MV-4-11 (cell line): ENCODE measurements at places on chromosomes 6 and 20.

DNA sequence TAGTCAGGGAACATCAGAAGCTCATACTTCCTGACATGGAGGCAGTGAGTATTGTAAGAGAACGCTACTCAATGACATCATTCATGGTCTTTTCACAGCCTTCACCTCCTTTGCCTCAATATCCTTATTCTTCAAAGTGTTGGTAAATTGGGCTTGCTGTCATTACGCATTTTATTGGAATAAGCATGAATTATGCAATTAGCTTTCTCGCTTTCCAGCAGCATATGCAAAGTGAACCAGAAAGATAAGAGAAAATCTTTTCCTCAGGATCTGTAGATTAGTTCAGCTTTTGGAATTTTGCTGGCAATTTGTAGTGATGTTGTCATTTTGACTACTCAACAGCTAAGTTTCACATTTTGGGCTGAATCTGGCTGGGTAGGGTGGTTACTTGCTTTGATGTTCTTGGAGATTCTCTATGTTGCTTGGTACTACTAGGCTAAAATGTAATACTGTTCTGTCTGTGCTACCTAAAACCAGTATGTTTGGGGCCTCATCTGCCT is 1012.1 kb downstream of the KIF16B start:
- no peak for DNase-seq

- no peak for DNase-seq
Observed at GRCh38 chr6:143775336-143775735, 67.8 kb upstream of the LTV1 start.

DNA sequence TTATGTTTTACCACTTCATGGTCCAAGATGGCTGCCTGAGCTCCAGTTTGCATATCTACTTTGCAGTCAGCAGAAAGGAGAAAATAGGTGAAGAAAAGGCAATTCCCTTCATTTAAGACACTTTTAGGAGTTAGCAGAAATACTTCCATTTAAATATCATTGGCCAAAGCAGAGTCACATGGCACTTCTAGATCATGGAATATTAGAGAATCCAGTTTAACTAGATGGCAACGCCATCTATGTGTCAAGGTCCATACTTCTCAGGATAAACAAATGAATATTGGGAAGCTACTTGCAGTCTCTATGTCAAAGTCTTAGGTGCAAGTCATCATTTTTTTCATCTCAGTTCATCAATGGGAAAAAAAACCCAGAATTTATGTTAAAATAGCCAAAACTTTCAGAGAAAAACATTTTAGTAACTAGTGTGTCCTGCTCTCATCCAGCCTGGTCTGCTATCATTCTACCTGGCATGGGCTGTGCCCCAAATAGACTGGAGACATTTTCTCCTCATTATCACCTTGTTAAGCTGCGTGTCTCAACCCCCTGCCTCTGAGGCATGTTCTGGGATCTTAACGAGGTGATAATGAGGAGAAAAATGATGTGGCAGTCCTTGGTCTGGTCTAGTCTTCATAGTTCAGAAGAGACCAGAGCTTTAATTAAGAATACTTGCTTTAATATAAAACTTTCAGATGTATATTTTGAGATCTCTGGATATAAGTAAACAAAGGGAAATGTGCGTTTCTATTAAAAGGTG is 227.3 kb downstream of the TBX18 start:
- DNase-seq: no peak

- DNase-seq: no peak
Observed at GRCh38 chr6:109671733-109672132, 19.3 kb downstream of the AK9 start.

DNA sequence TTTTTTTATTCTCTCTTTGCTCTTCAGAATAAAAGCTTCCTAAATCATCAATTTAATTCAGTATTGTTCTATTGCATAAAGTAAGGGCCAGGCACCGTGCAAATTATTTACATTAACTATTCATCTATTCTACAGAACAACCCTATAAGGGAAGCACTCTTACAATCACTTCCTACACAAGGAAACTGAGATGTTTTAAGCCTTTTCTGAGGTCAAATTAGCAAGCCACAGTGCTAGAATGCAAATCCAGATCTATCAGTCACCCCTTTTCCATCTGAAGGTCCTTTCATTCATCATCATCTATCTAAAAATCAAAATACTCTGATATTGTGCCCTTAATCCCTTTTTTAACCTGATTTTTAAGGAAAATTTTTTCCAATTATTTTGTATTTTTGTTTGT is 31.2 kb downstream of the FRK start:
- no peak for DNase-seq

DNA sequence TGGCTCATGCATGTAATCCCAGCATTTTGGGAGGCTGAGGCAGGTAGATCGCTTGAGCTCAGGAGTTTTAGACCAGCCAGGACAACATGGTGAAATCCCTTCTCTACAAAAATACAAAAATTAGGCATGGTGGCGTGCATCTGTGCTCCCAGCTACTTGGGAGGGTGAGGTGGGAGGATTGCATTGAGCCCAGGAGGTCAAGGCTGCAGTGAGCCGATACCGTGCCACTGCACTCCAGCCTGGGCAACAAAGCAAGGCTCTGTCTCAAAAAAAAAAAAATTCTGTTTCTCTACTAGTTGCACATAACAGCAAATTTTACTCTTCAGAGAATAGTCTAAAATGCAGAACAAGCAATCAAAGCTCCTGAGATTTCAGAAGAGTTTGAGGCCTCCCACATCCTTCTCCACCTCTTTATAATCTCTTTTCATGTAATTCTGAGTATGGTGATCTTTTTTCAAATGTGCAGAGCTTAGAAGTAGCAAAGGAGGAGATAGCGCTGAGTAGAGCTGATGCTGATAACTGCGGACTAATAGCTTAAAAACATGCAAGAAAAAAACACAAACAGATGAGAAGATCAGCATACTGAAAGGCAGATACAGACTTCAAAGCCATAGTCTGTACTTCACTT is 23.3 kb downstream of the LRRN4 start:
- DNase-seq: no peak

DNA sequence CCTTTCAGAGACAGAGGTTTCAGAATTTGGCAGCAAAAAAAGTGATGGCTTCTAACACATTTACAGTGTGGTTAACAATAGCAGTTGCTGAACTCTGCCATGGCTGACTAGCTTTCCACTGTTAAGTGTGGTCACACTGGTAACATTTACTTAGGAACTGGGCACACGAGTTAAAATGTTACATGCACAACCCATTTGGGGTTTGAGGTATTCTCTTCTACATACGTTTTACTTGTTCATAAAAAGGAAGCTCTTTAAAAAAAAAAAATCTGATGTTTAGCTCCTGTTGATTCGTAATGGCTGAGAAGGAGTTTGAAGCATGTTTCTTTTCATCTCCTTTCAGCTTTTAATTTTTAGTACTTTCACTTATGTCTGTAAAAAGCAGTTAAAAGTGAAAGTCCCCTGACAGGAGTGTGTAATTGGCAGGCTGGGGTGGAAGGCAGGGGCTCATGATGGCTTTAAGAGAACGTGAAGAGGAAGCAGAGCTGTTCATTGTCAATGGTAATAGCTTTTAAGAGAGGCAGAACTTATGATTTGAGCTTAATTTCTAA is 245.9 kb downstream of the FARS2 start:
- DNase-seq: no peak

- no peak for DNase-seq
Observed at GRCh38 chr20:15045246-15045645, 707.8 kb upstream of the FLRT3 start.

- DNase-seq: no peak
Observed at GRCh38 chr6:79604583-79605037, 26.5 kb upstream of the SH3BGRL2 start.

GRCh38 chr20:58019850-58020625 is 208.4 kb downstream of the ANKRD60 start:
- no peak for DNase-seq

GRCh38 chr6:166588691-166589336 is 2.3 kb upstream of the RAMACL start:
- DNase-seq: peak; percentile 91

- DNase-seq: no peak
Observed at GRCh38 chr6:111031151-111031550, 49.3 kb downstream of the RPF2 start.

DNA sequence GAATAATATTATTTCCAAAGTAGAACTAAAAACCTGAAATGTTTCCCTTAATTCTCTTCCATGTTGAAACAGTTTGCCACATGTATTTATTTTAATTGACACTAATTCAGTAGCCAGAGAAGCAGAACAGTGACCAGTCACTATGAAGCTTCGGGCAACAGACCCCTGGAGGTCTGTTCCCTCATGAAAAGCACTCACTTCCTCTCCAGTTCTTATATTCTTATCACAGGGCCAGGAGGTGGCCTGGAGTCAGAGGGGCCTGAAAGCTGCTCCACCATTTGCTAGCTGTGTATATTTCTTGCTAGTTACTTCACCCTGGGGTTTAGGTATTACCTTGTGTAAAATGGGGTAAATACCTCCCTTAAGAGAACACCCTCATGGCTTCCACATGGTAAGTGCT is 49.1 kb downstream of the MAP7 start:
- DNase-seq: peak; percentile 40

DNA sequence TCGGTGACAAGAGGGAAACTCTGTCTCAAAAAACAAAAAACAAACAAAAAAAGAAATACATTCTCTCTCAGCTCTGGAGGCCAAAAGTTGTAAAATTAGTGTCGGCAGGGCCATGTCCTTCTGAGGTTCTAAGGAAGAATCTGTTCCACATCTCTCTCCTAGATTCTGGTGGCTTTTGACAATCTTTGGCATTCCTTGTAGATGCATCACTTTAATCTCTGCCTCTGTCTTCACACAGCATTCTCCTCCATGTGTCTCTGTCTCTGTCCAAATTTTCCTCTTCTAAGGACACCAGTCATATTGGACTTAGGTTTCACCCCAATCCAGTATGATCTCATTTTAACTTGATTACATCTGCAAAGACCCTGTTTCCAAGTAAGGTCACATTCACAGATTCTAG is 9.1 kb downstream of the PPP2R5D start:
- DNase-seq: no peak

DNA sequence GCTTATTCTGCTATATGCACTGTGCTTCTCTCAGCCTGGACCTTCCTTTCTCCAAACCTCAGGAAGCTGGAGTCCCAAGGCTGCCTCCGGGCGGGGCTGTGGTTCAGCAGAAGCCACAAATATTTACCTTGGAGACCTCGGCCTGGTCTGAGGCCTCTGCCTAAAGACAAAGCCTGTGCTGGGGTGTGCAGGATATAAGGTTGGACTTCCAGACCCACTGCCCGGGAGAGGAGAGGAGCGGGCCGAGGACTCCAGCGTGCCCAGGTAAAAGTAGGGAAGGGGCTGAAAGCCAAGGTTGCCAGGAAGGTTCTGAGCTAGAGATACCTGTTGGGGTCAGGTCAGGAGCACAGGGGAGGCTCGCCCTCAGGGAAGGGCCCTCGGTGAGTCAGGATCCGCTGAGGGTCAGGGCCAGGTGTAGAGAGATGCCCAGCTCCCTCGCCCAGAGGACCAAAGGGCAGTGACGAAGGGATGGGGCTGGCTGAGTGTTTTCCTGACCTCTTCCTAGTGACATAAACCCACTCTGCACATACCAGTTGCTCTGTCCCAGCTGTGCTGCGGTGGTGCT is at the start of gene BPIFB1:
Gene BPIFB1 (plus strand): TSS at position 224 of the 565 bp plus-strand sequence. CDS start 2,860 bp downstream, outside the sequence.
- no peak for DNase-seq

DNA sequence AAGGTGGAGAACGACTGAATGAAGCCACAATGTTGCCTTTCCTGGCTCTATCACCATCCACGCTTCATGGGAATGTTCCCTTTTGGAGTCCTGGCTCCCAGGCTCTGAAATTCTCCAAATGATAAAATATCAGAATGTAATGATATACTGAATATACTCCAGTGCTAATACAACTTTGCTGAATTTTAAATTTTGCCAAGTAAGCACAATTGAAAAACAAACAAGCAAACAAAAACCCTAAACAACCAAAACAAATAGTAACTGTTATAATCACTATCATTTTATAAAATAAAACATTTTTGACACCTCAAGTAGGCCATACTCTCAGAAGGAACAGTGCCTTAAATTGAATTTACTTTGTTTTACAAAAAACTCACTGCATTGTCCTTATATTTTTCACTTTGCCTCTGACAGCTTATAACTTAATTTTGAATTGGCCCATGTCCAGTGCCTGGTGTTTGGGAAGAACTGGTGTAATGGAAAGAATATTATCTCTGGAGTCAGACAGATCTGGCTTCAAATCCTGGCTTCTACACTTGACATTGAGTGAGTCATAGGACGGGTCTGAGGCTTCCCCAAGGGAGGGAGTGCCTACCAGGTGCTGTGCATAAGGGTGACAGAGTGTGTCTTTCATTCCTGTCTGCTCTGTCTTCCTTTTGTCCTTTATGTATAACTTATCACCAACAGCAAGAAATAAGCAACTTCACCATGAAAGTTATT is 698.3 kb downstream of the EPM2A start:
- no peak for DNase-seq

GRCh38 chr6:114342086-114342825 is 567 bp downstream of the HS3ST5 start:
- DNase-seq: no peak

DNA sequence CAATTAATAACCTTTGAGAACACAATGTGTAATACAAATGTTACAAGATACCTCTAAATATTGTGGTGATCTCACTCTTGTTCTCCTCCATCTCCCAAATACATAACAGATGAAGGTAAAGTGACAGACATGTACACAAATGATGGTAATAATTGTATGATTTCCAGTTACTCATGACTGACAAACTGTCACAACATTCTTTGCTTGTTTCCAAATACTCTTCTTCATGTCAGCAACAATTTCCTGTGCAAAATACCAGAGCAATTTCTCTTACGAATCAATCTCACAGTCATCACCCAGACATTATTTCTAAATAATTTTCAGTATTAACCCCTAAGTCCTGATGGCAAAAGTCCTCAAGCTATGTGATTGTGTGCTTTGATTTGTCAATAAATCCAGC is 92.9 kb downstream of the RPS12 start:
- no peak for DNase-seq

DNA sequence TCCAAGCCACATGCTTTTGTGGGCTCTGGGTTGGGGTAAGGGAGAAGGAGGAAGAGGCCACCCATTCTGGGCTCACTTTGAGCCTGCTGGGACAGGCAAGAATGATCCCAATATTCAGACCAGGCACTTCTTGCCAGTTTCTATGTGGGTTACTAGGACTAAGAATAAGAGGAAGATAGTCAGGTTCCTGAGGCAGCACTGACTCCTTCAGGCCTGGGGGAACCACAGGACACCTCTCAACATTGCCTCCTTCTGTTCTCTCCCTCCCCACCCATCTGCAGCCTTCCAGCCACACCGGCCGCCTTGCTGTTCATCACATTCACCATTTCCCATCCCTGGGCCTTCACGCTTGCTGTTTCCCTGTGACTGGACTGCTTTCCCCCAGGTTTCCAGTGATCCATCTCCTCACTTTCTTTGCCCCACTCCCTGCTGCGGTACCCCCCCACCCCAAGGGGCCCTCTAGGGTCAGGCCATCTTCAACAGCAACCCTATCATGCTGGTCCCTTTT is 69.2 kb upstream of the SIRPA start:
- peak; percentile 60 for DNase-seq

DNA sequence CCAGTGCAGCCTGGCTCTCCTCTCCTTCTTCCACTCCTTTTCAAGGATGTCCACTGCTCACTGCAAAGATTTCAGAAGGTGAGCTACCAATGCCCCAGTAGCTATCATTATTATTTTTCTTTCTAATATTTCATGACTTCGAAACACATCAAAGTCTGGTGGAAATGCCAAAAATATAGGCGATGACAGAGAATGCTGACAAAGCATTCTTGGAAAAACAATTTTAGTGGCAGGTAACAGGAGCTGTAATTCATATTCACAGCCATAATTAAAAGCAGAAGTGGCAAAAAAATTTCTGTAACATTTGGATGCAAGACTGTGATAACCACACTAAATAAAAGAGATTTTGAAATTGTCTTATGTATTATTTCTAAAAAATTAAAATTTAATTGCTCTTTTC is 133.6 kb downstream of the RALGAPA2 start:
- DNase-seq: no peak

- no peak for DNase-seq
Observed at GRCh38 chr6:89415185-89415584, 3.1 kb upstream of the RRAGD start.
